ENCODE measurements at places on chromosomes 1 and 21.
A peak's percentile ranks its signal among the peaks of the same experiment; 100 is the strongest.

DNA sequence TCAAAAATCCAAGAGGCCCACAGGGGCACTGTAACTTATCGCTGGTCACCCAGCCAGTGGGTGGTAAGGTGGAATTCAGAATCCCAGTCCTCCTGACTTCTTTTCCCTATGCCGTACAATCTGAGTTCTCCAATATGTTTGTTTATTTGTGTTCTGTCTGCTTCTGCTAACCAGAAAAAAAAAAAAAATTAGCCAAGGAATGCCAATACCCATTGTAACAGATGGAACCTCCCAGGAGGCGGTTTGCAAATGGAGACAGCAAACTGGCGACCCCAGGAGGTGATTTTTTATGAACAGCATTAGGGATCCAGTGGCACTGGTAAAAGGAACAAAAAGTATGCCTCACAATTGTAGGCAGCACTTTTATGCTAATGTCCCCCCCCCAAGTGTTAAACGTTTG is 189.0 kb upstream of the FGGY start:
- no peak for DNase-seq

DNA sequence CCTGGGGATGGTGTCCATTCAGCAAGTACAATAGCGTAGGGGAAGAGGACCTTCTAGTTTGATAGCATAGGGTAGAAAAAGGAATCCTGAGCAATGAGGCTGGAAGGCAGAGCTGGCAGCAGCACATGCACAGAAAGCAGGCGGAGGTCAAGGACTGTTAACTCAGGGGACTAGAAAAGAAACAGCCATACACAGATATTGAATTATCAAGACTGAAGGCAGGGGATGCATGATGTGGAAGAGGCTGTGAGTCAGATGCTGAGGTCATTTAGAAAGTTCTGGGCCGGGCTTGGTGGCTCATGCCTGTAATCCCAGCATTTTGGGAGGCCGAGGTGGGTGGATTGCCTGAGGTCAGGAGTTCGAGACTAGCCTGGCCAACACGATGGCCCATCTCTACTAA is 65.6 kb downstream of the OPTC start:
- no peak for DNase-seq

DNA sequence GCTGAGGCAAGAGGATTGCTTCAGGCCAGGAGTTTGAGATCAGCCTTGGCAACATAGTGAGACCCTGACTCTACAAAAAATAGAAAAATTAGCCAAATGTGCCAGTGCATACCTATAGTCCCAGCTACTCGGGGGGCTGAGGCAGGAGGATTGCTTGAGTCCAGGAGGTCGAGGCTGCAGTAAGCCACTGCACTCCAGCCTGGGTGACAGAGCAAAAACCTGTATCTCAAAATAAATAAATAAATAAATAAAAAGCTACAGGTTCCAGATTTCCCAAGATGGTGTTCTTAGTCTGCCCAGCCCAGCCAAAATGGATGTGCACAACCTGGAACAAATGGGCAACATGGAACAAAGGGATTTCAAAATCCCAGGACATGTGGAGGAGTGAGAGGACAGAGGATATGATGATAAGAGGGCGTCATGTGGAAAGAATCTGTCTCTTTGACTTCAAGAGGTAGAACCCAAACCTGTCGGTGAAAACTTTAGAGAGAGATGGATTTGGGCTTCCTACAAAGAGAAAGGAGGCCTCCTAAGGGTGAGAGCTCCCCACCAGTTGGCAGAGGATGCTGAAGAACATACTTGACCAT is 3.2 kb downstream of the EDARADD start:
- no peak for DNase-seq

DNA sequence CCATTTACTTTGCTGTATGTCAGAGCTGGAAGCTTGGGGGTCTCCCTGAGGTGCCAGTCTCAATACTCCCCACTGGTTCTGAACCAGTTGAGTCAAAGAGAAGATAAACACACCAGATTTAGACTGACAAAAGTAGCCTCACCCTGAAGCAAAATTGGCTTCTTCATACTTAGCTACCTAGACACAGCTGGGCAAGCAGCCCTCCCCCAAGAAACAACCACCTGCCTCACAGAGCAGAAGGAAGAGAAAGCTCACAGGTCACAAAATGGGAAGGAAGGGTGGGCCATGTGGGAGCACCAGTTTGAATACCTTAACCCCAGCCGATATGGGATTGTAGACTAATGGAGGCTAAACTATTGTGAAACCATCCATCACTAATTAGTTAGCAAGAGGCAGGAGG is 24.6 kb upstream of the MYSM1 start:
- DNase-seq, result no peak

DNA sequence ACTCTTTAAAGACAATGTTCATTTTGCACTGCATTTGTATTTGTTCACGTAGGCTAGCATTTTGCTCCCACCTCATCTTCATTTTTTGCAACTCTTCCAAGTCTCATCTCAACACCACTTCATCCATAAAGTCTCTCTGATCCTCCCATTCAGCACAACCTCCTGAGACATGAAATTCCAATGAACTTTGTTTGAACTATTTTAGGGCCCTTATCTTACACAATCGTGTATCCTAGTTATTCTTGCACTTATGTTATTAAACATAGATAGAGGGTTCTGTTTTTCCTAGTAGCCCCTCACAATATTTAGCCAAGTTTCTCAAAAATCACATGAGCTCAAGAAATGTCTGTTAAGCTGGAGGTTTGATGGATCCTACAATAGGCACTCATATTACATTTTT is 500.5 kb upstream of the ADAMTS5 start:
- DNase-seq, result no peak

DNA sequence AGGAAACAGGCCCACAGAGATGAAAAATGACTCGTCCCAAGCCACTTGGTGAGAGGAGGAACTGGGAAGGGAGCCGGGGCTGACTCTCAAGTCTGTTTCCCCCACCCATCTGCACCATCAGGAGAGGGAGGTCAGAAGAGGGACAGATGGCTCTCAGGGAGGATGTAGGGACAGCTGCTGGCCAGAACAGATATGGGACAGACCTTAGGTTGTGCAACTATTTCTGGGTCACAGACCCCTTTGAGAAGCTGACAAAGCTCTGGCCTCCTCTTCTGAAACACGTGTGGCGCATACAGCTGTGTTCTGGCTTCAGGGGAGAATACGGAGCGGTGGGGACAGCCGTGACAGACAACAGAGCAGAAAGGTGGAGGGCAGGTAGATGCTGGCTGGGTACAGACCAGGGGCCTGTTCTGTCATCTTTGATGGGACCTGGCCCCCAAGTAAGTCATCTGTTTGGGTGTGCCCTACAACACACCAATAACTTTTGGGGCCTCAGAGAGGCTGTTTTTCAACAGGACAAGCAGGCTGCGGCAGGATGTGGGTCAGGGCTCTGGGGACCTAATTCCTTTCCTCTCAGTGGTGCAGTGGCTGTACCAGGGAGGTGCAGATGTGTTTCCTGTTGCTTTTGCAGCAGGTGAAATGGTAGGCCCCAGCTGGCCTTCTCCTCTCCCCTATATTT is 7.3 kb downstream of the SH3BGRL3 start:
- peak; percentile 72 for DNase-seq

DNA sequence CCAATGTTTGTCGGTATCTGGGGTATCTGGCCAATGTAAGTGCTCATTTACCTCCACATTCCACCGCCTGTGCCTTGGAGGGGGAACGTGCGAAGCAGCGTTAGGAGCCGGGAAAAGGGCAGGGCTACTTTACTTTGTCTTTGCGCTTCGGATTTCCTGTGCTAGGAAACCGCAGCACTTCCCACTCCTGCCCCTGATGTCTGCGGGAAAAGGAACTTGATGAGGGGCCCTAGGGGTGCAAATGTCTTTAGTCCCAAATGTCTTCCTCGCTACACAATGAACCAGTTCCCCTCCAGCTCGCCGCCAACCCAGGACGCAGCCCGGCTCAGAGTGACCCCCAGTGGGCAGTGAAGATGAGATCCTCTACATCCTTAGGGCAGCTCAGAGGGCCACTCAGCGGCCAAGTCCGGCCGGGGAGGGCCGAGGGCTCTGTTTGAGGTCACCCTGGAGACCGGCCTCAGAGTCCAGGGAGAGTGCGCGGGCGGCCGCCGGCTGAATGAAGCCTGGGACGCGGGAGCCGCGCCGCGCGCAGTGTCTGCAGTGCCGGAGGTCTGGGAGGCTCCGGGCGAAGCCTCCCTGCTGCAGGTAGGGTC is at the start of gene DYNLT5:
DYNLT5 (plus strand) TSS at position 460 of the 593 bp plus-strand sequence. CDS start 2,200 bp downstream, outside the sequence.
- peak; percentile 34 for DNase-seq

DNA sequence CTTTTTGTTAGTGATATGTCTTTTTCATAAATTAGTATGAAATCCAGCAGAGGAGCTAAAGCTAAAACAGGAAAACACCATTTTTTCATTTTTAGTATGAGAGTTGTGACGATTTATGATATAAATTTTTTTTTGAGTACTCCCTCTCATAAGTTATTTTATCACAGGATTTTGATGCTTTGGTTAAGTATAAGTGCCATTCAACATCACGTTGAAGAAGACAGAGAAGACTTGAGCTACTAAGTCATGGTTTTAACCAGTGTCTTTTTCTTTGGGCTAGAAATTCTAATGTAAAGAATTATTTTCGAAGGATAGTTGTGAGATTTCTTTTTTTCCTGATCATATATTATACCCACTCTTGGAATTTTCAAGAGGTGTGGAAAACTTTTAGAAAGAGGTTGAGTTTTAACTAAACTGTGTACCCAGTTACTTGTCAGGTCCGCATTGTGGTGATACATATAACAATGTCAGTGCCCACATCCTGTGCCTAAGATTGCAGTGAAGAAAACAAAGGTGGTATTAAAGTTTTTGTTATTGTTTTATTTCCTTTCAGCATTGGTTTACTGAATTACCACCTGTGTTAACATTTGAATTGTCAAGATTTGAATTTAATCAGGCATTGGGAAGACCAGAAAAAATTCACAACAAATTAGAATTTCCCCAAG is 93.8 kb downstream of the USP25 start:
- no peak for DNase-seq

DNA sequence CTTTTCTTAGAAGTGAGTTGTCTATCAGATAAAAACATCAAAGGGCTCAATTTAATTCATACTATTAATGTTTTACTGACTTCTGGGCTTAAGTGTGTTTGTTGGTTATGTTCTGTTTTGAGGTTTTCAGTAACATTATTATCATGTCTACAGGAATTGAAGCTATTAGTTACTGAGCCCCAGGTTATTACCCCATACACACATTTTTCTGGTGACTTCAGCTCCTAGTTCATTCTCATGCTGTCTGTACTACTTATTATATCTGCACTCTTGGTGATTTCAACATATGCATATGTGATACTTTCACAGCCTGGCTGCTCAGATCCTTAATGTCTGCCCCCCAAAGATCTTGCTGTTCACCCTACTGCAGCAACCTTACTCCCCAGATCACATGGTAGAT is 27.0 kb upstream of the SGIP1 start:
- DNase-seq, result no peak

DNA sequence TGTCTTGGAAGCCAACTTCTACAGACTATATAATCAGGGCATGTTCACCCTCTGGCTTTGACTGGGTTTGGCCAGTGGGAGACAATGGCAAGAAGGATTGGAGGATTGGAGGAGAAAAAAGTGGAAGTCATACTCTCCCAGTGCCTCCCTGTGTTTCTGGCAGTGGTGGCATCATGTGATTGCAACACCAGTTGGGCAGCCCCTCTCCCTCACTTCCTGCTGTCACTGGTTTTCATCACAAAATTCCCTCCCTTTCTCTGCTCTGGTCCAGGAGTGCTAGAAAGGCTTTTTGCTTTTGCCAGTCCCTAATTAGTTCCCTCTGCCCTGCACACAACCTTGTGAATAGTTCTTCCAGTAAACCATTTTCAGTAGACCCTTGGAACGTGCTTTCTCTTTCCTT is 3.7 kb upstream of the QSOX1 start:
- DNase-seq, result peak; percentile 89

DNA sequence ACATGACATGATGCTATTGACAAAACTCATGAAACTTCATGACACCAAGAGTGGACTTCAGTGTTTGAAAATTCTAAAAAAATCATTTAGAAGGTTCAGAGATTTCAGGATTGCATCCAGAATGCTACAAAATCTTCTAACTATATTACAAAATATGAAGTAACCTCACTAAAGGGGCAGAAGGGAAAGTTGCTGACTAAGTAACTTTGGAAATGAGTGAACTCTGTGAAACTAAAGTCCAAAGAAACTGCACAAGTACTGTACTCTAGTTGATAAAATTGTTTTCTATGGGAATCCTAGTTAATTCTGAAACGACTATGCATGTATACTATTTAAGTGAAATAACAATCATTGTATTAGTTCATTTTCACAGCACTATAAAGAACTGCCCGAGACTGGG is 184.4 kb downstream of the LYPLAL1 start:
- no peak for DNase-seq

DNA sequence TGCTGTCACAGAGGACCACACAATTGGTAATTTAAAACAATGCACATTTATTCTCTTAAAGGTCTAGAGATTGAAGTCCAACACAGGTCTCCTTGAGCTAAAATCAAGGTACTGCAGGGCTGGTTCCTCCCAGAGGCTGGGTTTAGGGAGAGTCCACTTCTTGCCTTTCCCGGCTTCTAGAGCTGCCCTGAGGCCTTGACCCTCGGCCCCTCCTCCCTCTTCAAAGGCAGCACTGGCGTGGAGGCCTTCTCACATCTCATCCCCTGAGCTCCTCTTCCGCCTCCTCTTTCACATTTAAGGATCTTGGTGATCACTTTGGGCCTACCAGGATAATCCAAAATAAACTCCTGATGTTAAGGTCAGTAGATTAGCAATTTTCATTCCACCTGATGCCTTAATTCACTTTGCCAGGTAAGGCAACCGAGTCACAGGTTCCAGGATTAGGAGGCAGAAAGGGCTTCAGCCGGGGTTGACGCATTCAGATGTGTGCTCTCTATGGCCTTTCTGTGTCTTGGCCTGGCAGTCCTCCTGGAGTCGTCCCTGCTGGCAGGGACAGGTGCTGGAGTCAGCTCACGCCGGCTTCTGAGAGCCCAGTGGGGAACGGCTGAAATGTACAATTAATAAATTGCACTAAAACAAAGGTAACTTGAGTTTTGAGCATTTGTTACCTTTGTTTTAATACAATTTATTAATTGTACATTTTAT is 61.2 kb upstream of the ABCG1 start:
- DNase-seq, result no peak

GRCh38 chr1:40267767-40268187 is 9.7 kb downstream of the ZMPSTE24 start:
- DNase-seq, result no peak

GRCh38 chr1:60637651-60638050 is 444.7 kb upstream of the NFIA start:
- DNase-seq, result no peak

DNA sequence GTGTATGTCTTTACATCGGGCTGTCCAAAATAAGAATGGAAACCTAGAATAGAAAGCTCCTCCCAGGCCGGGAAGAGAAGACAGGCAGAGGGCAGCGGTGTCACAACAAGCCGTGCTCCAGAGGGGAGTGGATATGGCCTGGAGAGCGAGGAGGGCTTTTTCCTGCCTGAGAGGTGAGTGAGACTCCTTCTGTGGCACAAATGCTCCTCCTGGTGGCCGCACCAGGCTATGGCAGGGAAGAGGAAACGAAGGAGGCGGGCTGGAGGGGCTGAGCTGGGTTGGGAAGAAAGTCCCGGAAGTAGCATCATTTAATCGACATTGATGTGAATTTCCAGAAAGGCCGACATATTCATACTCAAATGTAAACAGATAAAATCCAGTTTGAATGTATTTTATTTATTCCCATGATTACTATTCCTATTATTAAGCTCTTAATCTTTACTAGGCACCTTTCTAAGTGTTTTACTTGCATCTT is 54.7 kb downstream of the MEF2D start:
- DNase-seq, result peak; percentile 63

All from CD14-positive monocyte (primary cell).